ENCODE measurements at places on chromosomes 5 and 9. TPM values are rescaled to one million over a fixed set of nuclear protein-coding genes. Genes with fewer than 3 reads are reported as not detected.

AQP7 gene
- total RNA-seq = 36.7 TPM

CFAP157 gene
- total RNA-seq = 0.80 TPM

TMEM215 gene
- 9.7 TPM for total RNA-seq

CNTNAP3 gene
- 10.5 TPM for total RNA-seq

PLAC8L1 gene
- not detected for total RNA-seq

TMOD1 gene
- total RNA-seq = 25.3 TPM

FGF1 gene
- 316 TPM for total RNA-seq

SPINK7 gene
- not detected for total RNA-seq

FST gene
- 27.6 TPM for total RNA-seq

SGCD gene
- 32.9 TPM for total RNA-seq

SLC34A3 gene
- total RNA-seq = not detected

ZNF883 gene
- 3.6 TPM for total RNA-seq

ANKRD31 gene
- total RNA-seq = 0.53 TPM

ADRA1B gene
- 1.6 TPM for total RNA-seq

PCDHB5 gene
- 4.4 TPM for total RNA-seq

FANCG gene
- 17.5 TPM for total RNA-seq

SMIM33 gene
- total RNA-seq = not detected

ATG12 gene
- total RNA-seq = 44.6 TPM

FBP1 gene
- total RNA-seq = 13.6 TPM

ARID3C gene
- 1.2 TPM for total RNA-seq

HSPB3 gene
- total RNA-seq = not detected

PCDHA1 gene
- not detected for total RNA-seq

IL4 gene
- not detected for total RNA-seq

FAXDC2 gene
- total RNA-seq = 60.9 TPM

OR1J2 gene
- total RNA-seq = not detected

CD14 gene
- 107 TPM for total RNA-seq

SLC22A5 gene
- total RNA-seq = 16.0 TPM

RAB24 gene
- total RNA-seq = 24.4 TPM

DDX4 gene
- not detected for total RNA-seq

TMEM167A gene
- total RNA-seq = 61.8 TPM

FBXL7 gene
- 40.4 TPM for total RNA-seq

PCDHGA4 gene
- 10.6 TPM for total RNA-seq

GEMIN5 gene
- 16.0 TPM for total RNA-seq

KCNN2 gene
- 0.71 TPM for total RNA-seq
